H1 (cell line): ENCODE measurements at places on chromosomes 11 and 22. TPM values are rescaled to one million over a fixed set of nuclear protein-coding genes. Genes with fewer than 3 reads are reported as not detected.

TRIM49 gene
- total RNA-seq: not detected in 2 replicates

HPX gene
- total RNA-seq: 0.44 and 0.80 TPM in 2 replicates

PTPRCAP gene
- total RNA-seq: 0.78 and 1.4 TPM in 2 replicates

MRGPRX3 gene
- total RNA-seq: not detected in 2 replicates

UCP2 gene
- total RNA-seq: 39.8 and 46.2 TPM in 2 replicates

OR52A5 gene
- total RNA-seq: 0.11 TPM in 1 of 2 replicates, not detected in the other

SNX32 gene
- total RNA-seq: 1.1 and 2.2 TPM in 2 replicates

GPR83 gene
- 1.3 and 1.5 TPM in 2 replicates for total RNA-seq

KRTAP5-8 gene
- not detected in 2 replicates for total RNA-seq

NTM gene
- 20.0 and 23.4 TPM in 2 replicates for total RNA-seq

- H3K36me3 ChIP-seq: no peaks in the 10 kb centered on the region
- DNase-seq: peak; percentile 57
- H3K4me3 ChIP-seq: no peak within 1 kb of the TSS
- H3K4me1 ChIP-seq: no peaks in the 10 kb centered on the region; the same call in 1 of the 2 replicates
- H3K27ac ChIP-seq: no peak within 1 kb of the TSS
- no peaks in the 10 kb centered on the region for H3K27me3 ChIP-seq
Measured at GRCh38 chr11:112163875-112164685, at the start of gene IL18. Gene IL18 (minus strand): TSS chr11:112164094. CDS start chr11:112155053, 9,041 bp downstream.

DNA sequence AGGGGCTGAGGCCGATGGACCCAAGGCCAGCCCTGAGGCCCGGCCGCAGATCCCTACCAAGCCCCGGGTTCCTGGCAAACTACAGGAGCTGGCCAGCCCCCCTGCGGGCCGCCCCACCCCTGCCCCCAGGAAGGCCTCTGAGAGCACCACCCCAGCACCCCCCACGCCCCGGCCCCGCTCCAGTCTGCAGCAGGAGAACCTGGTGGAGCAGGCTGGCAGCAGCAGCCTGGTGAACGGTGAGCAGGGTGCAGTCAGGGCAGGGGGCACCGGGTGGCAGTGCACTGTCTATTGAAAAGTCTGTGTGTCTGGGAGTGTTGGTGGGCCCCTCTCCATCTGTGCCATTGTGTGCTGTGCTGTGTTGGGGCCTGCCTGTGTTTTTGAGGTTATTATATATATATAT lies 16.1 kb downstream of the MICALL1 start:
- no peak for DNase-seq
- H3K27ac ChIP-seq: no peak overlapping the region
- no peaks in the 10 kb centered on the region for H3K4me1 ChIP-seq
- no peak overlapping the region for H3K4me3 ChIP-seq
- H3K36me3 ChIP-seq: peaks cover 2% of the 10 kb centered on the region; the same call in 1 of the 2 replicates

DNA sequence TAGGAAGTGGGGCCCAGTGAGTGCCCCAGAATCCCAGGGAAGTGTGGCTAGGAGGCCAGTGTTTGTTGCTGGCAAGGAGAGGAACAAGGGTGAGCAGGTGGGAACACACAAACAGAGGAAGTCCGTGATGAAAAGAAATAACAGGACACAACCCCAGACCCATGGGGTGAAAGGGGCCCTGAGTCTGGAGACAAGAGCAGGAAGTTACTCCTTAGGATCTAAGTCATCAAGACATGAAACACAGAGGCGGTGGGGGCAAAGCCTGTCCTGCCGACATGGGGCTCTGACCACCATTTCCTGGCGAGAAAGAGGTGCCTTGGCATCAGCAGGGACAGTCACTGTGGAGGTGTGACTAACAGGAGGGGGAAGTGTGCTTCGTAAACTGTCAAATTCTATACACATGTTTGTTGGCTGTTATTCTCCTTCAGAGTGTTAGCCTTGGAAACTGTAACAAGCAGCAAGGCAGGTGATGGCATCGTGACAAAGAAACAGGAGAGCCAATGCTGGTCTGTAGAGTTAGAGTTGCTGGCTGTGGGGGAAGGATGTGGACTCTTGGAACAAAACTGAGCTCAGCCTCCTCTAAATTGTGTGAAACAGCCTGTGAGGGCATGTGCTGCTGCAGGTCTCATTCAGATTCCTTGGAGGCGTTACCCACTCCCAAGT lies 21.7 kb downstream of the CHST1 start:
- H3K4me1 ChIP-seq: peaks cover 5% of the 10 kb centered on the region
- no peak overlapping the region for H3K4me3 ChIP-seq
- peaks cover 2% of the 10 kb centered on the region; the same call in 1 of the 2 replicates for H3K27me3 ChIP-seq

GRCh38 chr11:17568944-17569343 lies 21.9 kb downstream of the OTOG start:
- H3K4me3 ChIP-seq: no peak overlapping the region
- H3K36me3 ChIP-seq: no peaks in the 10 kb centered on the region
- no peak overlapping the region for H3K27ac ChIP-seq
- no peaks in the 10 kb centered on the region for H3K27me3 ChIP-seq

- H3K27me3 ChIP-seq: no peaks in the 10 kb centered on the region
- DNase-seq: no peak
- H3K4me3 ChIP-seq: no peak overlapping the region
- H3K4me1 ChIP-seq: no peaks in the 10 kb centered on the region
- no peaks in the 10 kb centered on the region for H3K36me3 ChIP-seq
Measured at GRCh38 chr11:103994518-103994917, 41.9 kb upstream of the DDI1 start.

GRCh38 chr11:16924826-16925560 lies 89.2 kb downstream of the PLEKHA7 start:
- peaks cover 33% of the 10 kb centered on the region for H3K27me3 ChIP-seq
- DNase-seq: no peak
- no peaks in the 10 kb centered on the region for H3K36me3 ChIP-seq
- no peak overlapping the region for H3K27ac ChIP-seq

- no peak overlapping the region; the same call in 1 of the 2 replicates for H3K27ac ChIP-seq
- H3K4me1 ChIP-seq: peaks cover 7% of the 10 kb centered on the region
- DNase-seq: no peak
- H3K4me3 ChIP-seq: no peak overlapping the region
Measured at GRCh38 chr11:689625-690024, 5.4 kb downstream of the DEAF1 start.

DNA sequence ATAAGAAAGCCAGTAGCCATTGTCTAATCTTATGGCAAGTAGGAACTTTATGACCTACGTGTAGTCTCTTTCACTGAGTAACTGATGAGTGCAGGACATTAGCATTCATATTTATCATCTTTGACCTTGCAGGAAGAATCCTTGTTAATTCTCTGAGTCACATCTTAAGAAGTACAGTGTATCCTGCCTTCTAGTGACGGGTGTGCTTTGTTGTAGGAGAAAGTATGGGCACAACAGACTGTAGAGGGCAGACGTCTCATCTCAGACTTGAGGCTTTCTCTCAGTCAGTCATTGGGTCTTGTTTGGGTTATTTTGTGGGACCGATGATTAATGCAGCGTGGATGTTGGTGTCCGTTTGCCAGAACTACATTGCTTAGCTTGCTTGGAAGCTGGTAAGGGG lies 6.8 kb downstream of the RNF214 start:
- H3K4me3 ChIP-seq: no peak overlapping the region
- H3K36me3 ChIP-seq: peaks cover 26% of the 10 kb centered on the region
- H3K27ac ChIP-seq: no peak overlapping the region
- H3K27me3 ChIP-seq: no peaks in the 10 kb centered on the region
- H3K4me1 ChIP-seq: no peaks in the 10 kb centered on the region
- no peak for DNase-seq

DNA sequence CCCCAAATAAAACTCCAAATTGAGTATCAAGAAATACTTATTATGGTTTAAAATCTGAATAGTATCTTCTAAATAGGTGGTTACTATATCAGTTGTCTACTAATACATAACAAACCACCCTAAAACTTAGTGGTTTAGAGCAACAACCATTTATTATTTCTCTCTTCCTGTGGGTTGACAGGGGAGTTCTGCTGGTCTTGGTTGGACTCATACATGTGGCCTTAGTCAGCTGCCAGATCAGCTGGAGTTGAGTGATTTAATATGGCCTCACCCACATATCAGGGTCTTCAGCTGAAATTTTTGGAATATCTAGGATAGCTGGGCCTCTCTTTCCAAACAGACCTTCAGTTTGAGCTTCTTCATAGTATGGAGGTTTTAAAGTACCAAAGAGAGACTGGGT lies 34.5 kb downstream of the C11orf65 start:
- no peak overlapping the region for H3K4me3 ChIP-seq
- H3K36me3 ChIP-seq: no peaks in the 10 kb centered on the region
- H3K27me3 ChIP-seq: no peaks in the 10 kb centered on the region
- no peak for DNase-seq

DNA sequence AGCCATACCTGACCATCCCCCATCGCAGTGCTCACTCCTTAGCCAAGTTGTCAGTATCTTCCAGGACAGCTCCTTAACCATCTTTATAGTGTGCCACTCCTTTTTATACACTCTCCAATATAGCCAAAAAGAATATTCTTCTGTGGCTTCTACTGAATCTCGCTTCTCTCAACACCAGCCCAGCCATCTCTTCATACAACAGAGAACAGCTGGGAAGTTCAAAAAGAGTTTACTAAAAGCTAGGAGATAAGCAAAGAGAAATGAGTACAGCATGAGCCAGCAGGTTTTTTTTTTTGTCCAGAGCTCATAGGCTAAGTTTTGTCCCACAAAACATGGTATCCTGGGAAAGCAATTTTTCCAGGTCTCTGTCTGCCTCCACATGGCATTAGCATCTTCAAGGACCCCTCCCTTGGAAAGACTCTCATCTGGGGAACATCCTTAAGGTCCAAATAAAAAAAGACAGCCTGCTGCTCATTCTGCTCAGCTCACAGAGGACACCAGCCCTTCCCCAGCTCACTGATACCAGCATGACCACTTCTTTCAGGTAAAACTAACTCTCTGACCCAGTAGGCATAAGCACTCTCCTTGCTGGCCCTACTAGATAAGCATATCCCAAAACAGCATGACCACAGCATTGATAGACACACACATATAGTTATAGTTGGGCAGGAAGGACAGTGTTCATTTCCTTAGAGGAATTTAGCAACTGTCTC lies 48.8 kb upstream of the YWHAH start:
- no peaks in the 10 kb centered on the region for H3K27me3 ChIP-seq
- H3K4me1 ChIP-seq: 0 out of 2 replicates have a peak, but pooled peaks cover 2% of the 10 kb centered on the region
- H3K27ac ChIP-seq: no peak overlapping the region
- no peak for DNase-seq

GRCh38 chr11:70502677-70503467 lies 104.5 kb downstream of the CTTN start:
- no peak overlapping the region for H3K4me3 ChIP-seq
- peaks cover 6% of the 10 kb centered on the region; the same call in 1 of the 2 replicates for H3K4me1 ChIP-seq
- H3K27me3 ChIP-seq: no peaks in the 10 kb centered on the region
- no peak overlapping the region for H3K27ac ChIP-seq
- no peak for DNase-seq
- H3K36me3 ChIP-seq: no peaks in the 10 kb centered on the region; the same call in 1 of the 2 replicates

GRCh38 chr11:8870411-8871170 lies 40.4 kb upstream of the AKIP1 start:
- peak overlapping the region; percentile 86 for H3K4me3 ChIP-seq
- no peaks in the 10 kb centered on the region; the same call in 1 of the 2 replicates for H3K4me1 ChIP-seq
- no peaks in the 10 kb centered on the region for H3K27me3 ChIP-seq
- no peaks in the 10 kb centered on the region for H3K36me3 ChIP-seq
- peak; percentile 34 for DNase-seq

DNA sequence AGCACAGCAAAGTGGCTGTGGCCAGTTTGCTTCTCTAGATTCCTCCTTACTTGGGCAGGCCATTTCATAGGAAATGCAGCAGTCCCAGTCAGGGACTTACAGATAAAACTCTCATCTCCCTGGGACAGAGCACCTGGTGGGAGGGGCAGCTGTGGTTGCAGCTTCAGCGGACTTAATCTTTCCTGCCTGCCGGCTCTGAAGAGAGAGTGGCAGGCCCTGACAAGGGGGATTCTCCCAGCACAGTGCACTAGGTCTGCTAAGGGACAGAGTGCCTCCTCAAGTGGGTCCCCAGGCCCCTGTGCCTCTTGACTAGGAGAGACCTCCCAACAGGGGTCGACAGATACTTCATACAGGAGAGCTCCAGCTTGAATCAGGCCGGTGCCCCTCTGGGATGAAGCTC lies 1649.1 kb downstream of the LRRC4C start:
- no peaks in the 10 kb centered on the region for H3K36me3 ChIP-seq
- no peak overlapping the region for H3K27ac ChIP-seq
- no peak for DNase-seq
- H3K4me3 ChIP-seq: no peak overlapping the region

DNA sequence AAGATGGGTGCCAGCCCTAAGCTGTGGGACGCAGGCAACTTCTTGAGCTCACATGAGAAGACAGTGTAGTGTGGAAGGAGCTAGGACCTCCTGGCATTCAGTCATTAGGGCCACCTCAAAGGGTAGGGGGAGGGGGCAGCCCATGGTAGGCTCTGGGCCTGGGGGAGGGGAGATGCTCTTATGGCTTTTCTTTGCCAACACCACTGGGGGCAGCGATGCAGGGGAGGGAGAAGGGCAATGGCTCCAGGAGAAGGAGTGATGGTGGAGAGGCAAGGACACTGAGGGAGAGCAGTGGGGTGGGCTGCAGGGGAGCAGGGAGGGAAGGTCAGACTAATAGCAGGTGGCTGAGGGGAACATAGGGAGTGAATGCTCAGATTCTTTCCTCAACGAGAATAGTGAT lies 63.3 kb upstream of the SUSD2 start:
- 0 out of 2 replicates have a peak, but pooled peaks cover 3% of the 10 kb centered on the region for H3K4me1 ChIP-seq
- no peak overlapping the region for H3K4me3 ChIP-seq
- H3K27ac ChIP-seq: no peak overlapping the region
- peaks cover 6% of the 10 kb centered on the region for H3K36me3 ChIP-seq

GRCh38 chr22:32073262-32073661 lies 30.2 kb downstream of the SLC5A1 start:
- H3K27ac ChIP-seq: no peak overlapping the region
- H3K27me3 ChIP-seq: no peaks in the 10 kb centered on the region
- H3K36me3 ChIP-seq: no peaks in the 10 kb centered on the region
- no peak overlapping the region for H3K4me3 ChIP-seq

GRCh38 chr11:79412761-79413160 lies 28.1 kb downstream of the TENM4 start:
- H3K4me3 ChIP-seq: no peak overlapping the region
- no peaks in the 10 kb centered on the region for H3K27me3 ChIP-seq
- no peak overlapping the region for H3K27ac ChIP-seq
- no peak for DNase-seq

- H3K36me3 ChIP-seq: no peaks in the 10 kb centered on the region
- no peaks in the 10 kb centered on the region for H3K27me3 ChIP-seq
Measured at GRCh38 chr11:93063086-93063485, 93.6 kb downstream of the MTNR1B start.

DNA sequence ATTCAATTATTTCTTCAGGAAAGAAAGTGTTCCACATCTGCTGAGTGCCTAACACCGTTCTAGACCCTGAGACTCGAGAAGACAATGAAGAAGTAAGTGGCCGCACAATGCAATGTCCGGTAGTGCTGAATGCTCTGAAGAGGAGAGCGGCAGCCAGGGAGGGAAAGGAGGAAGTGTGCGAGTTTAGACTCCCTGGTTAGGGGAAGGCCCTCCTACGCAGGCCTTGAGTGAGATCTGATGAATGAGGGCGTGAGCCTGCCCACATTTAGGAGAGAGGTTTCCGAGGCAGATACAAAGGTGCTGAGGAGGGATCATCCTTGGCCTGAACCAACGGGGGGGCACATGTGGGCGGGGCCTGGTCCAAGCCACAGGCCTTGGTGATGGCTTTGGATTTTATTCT lies 558.6 kb downstream of the NTM start:
- no peak overlapping the region for H3K4me3 ChIP-seq
- no peak for DNase-seq
- H3K27ac ChIP-seq: no peak overlapping the region
- peaks cover 5% of the 10 kb centered on the region for H3K4me1 ChIP-seq
- no peaks in the 10 kb centered on the region for H3K36me3 ChIP-seq

- H3K27ac ChIP-seq: no peak overlapping the region
- H3K36me3 ChIP-seq: no peaks in the 10 kb centered on the region
- DNase-seq: no peak
- H3K27me3 ChIP-seq: no peaks in the 10 kb centered on the region
Measured at GRCh38 chr11:111204211-111204610, 41.3 kb upstream of the POU2AF2 start.

GRCh38 chr11:3175194-3175593 lies 10.1 kb upstream of the OSBPL5 start:
- no peak overlapping the region for H3K4me3 ChIP-seq
- H3K27ac ChIP-seq: no peak overlapping the region
- H3K27me3 ChIP-seq: no peaks in the 10 kb centered on the region
- H3K36me3 ChIP-seq: no peaks in the 10 kb centered on the region
